ENCODE measurements at places on chromosomes 1 and 21.

- DNase-seq, result no peak
Observed at GRCh38 chr1:242228991-242229390, 230.1 kb upstream of the MAP1LC3C start.

DNA sequence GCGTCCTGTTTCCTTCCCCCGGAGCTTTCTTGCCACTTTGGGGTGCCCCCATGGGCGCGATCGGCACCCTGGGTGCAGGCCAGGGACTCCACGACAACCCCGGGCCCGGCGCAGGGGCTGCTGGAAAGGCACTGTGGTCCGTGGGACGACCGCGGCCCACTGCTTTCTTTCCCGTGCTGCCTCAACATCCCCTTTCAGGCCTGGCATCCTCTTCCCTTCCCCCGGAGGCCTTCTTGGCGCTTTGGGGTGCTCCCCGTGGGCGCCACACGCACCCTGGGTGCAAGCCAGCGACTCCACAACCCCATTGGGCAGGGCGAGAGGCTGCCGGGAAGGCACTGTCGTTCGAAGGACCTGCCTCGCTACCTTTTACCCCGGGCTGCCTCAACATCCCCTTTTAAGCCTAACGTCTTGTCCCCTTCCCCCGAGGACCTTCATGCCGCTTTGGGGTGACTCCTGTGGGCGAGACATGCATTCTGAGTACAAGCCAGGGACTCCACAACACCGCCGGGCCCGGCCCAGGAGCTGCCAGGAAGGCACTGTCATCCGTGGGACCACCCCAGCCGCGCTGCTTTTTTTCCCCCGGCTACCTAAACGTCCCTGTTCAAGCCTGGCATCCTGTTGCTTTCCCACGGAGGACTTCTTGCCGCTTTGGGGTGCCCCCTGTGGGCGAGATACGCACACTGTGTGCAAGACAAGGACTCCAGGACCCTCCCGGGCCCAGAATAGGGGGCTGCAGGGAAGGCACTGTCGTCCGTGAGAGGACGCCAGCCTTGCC, 137.8 kb downstream of the LIPI start:
- DNase-seq, result peak; percentile 33

DNA sequence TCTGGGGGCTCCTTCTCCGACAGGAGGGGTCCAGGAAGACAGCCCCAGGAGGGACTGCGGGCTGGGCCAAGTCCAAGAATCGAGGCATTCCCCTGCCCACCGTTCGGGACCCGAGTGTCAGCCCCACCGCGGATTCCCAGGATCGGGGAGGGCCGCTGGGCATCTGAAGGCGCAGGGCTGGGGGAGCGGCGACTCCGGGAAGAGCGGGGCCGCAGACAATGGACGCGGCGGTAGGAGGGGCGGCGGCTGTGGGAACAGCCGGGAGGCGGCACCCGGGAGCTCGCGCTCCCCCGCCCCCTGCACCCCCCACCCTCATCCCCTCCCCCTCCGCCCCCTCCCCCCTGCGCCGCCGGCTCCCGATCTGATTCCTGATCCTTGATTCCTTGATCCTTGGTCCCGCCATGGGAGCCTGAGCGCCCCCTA, at the start of gene VANGL2:
TSS of gene VANGL2 (plus strand) at position 342 of the 423 bp plus-strand sequence. CDS start 15,274 bp downstream, outside the sequence.
- DNase-seq, result peak; percentile 89

DNA sequence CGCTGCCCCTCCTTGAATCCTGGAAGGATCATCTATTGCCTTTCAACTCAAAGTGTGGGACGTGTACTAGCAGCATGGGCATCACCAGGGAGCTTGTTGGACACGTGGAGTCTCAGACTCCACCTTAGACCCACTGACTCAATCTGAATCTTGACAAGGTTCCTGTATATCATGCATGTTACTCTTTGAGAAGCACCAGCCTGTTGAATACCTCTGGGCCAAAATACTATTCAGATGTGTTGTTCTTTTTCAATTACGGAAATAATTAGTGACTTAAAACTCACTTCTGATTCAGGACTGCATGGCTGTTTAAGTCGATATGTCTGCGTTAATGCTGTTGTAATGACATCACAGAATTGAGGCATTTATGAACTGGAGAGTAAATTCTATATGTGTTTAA, 70.8 kb downstream of the ST6GALNAC3 start:
- DNase-seq, result no peak

GRCh38 chr1:115702959-115703358, 61.2 kb downstream of the VANGL1 start:
- DNase-seq, result no peak

DNA sequence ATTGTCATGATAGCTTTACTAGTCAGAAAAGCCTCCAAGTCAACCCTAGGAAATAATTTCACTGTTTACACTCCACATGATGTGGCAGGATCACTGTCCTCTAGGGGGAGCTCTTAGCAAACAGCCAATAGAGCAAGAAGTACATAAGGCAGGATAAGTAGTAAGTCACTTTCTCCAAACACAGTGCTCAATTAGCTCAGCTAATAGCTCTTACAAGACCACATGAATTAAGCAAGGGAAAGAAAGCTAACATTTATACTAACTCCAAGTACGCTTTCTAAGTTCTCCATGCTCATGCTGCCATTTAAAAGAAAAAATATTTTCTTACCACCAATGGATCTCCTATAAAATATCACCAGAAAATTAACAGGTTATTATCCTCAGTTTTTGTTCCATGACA, 66.9 kb upstream of the LRIF1 start:
- peak; percentile 59 for DNase-seq

DNA sequence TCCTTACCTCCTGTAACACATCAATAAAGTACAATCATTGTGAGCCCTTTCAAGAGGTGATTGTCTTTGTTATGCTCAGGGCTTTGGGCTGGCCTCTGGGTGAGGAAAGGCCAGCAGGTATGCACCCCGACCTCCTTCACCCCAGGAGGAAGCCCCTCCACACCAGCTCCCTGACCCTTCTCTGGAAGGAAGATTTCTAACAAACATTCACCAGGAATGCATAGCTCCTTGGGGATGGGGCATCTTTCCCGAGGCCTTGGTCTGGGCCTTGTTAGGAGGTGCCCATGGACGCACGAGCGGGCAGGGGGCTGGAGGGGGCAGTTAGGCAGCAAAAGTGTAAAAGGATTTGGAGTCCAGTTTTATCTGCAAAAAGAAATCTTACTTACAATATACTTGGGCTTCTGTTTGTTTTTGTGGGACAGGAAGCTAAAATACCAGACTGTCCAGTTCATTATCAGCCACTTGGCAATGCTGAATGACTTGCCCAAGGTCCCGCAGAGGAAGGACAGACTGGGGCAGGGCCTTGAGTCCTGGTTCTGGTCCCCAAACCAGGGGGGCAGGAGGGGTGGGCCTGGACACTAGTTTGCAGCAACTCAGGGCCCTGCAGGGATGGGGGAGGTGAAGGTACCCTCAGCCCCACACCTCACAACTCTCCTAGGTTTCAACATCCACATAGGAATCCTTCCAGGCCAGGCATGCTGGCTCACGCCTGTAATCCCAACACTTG, 10.1 kb downstream of the ZC3H12A start:
- no peak for DNase-seq

- DNase-seq, result no peak
Observed at GRCh38 chr1:246592695-246593094, 26.4 kb downstream of the CNST start.

- DNase-seq, result no peak
Observed at GRCh38 chr1:81155131-81155530, 645.6 kb upstream of the ADGRL2 start.

GRCh38 chr21:44887807-44888580, 14.5 kb upstream of the PTTG1IP start:
- DNase-seq, result no peak

- DNase-seq, result no peak
Observed at GRCh38 chr1:240027059-240027462, 64.6 kb upstream of the FMN2 start.

GRCh38 chr1:228974273-228974672, 239.0 kb downstream of the RHOU start:
- DNase-seq, result no peak

DNA sequence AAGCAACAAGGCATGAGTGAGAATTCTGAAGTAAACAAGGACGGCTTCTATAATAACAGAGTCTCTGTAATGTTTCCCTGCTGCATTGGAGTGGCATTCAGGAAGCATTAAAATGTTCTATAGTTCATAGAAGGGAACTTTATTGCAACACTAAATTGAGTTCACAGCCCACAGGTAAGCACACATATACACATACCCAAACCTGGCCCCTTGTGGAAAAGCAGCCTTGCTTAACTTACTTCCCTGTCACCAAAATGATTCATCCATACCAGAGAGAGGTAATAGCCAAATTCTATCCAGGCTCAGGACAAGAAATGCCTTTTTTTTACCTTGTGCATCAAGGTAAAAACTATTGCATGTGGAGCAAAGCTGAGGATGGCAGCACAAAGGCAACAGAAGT, 241.4 kb downstream of the HHIPL2 start:
- no peak for DNase-seq

DNA sequence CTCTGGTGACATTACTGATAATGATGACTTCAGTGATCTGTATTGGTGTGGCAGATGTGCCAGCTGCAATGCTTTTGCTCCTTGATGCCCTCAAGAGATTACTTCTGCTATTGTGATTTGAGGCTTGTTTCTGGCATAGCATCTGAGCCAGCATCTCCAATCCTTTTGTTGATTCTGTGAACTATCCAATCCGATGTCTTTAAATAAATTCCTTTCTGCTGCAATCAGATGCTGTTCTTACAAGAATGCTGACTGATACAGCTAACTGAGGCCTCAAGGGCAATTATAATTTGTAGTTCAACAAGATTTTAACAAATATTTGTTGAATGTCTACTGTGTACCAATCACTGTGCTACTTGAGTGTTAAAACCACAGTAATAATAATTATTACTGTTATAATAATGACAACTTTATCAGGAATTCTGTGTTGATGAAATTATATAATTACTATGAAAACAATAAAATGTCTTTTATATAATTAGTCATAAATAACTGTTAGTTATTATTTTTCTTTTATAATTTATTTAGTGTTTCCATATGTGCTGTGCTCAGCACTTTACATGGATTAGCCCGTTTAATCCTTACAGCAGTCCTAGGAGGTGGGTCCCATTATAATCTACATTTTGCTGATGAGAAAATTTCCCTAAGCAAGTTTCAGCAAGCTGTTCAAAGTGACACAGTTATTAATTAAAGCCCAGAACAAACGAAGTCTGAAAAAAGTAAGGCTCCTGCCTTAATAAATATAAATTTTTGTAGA, 308.2 kb downstream of the BRINP3 start:
- DNase-seq, result no peak

GRCh38 chr21:41366522-41367151, 4.8 kb downstream of the MX2 start:
- no peak for DNase-seq

- DNase-seq, result peak; percentile 91
Observed at GRCh38 chr1:32972814-32973428, 8.3 kb upstream of the RNF19B start.

GRCh38 chr1:218165701-218166114, 119.4 kb upstream of the RRP15 start:
- DNase-seq, result no peak

DNA sequence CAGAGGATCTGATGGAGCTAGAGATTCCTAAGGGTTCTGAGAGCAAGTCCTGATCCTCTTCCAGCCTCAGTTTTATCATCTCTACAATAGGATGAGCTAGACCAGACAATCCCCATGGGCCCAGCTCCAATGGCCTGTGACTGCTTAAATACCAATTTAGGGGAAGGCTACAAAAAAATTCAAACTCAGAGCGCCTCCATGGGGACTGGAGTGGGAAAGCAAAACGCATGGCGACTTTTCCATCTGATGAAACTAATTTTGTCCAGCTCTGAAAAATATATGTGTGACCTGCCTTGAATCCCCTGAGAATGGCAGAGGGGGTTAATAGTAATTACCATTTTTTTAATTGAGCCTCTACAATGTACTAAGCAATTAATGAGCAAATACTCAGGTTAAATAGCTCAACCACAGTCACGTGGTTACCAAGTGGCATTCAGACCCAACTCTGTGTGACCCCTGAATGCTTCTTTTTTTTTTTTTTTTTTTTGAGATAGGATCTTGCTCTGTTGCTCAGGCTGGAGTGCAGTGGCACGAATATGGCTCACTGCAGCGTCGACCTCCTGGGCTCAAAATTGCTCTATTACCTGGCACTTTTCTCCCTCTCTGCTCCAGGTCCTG, 8.4 kb downstream of the EXTL1 start:
- DNase-seq, result no peak

DNA sequence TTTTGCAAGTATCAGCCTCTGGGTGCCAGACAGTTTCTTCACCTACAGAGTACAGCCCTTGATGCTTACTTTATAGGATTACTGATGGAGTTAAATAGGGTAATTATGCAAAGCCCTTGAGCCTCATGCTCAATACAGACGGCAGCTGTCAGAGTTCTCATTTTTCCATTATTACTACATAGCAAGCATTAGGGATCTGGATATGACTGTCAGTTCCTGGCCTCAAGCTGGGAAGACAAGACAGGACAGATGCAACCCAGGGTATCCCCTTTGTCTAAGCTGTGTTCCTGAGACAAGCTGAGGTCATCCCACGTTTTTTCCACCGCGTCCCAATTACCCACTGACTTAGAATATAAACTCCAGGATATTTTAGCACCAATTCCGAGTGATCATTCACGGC, 94.4 kb downstream of the SLC35F3 start:
- no peak for DNase-seq

GRCh38 chr1:47594627-47595026, 156.8 kb downstream of the FOXD2 start:
- no peak for DNase-seq

DNA sequence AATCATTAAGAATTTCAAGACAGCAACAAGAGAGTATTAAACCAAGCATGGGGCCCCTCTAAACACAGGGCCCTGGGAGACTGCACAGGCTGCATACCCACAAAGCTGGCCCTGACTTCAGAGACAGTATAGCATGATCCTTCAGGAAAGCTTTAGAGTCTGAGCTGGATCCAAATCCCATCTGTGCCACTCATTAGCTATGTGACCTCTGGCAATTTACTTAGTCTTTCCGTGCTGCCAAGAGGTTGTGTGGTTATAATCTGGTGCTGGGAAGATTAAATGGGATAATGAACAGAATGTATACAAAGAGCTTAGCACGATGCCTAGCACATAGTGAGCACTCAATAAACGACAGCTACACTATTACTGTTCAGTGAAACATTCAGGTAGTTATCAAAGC, 4.0 kb downstream of the PHC2 start:
- no peak for DNase-seq

DNA sequence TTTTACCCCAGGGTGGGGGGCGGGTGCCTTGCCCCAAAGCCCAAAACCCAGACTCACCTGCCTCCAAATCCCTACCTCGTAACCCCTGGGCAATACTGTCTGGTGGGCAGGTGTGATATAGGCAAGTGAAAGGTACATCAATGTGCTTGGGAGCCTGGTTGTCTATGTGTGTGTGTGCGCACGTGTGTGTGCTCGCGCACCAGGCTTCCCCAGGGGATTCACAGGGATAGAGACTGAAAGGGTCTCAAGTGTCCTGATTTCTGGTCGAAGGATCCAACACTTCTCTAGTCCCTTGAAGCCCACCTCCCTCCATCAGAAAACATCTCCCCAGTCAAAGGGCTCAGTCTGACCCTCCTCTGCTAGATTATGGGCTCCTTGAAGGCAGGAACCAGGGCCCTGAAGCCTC, 28.9 kb upstream of the EPB41 start:
- DNase-seq, result peak; percentile 28

- DNase-seq, result peak; percentile 75
Observed at GRCh38 chr1:211515090-211516023, 23.4 kb upstream of the RD3 start.

Measured in H9 (cell line).